ENCODE measurements at places on chromosomes 11 and 22. TPM values are rescaled to one million over a fixed set of nuclear protein-coding genes. Genes with fewer than 3 reads are reported as not detected.
A peak's percentile ranks its signal among the peaks of the same experiment; 100 is the strongest.

DNA sequence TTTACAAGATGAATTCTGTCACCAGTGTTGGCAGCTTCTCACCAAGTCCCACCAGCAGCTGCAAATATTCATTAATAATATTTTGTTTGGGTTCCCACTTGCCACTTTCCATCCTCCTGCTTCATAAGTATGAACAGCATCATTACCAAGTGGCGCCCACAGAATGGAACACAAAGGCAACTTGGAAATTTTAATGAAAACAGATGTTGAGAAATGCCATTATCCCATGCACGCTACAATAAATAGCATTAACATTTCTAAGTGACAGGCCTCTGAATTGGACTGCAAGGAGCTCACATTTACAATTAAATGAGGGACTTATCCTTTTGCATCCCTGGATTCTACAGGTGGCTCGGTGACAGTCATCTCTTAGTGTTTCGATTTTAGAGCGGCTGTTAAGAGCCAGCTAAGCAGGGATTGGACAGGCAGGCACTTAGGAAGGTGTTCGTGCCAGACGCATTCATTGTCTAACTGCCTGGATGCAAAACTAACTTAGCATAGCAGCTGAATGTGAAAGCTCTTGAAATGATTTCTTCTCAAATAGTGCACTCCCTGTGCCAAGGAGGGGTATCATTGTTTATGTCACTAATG lies 170.3 kb downstream of the KIRREL3 start:
- H3K4me3 ChIP-seq, result no peak overlapping the region
- no peak for DNase-seq
- no peaks in the 10 kb centered on the region for H3K27me3 ChIP-seq
- no peak overlapping the region for H3K27ac ChIP-seq

DNA sequence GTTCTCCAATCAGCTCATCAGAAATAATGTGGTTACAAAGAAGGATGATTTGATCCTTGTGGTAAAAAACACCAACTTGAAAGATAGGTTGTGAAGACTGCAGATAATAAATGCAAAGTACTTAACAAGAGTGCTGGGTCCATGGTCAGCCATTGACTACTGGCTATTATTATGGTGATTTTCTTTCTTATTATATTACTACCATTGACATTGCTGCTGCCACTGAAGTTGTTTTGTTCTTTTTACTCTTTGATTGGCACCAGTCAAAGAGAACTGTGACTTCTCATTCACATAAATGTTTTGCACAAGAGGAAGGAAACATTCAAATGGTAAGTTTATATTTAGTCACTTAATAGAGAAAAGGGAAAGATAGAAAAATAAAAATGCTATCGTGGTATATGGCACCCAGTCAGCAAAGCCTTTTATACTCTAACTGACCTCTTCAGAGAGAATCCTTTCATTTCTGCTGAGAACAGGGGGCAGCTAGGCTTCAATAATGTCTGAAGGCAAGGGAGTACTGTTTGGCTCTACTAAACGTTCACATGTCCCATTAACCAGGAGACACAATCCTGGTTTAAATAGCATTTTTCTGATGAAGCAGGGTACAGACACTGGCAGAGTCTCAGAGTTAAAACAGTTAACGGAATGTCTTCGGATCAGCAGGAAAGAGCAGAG lies 64.8 kb downstream of the LRRC4C start:
- H3K4me1 ChIP-seq, result no peaks in the 10 kb centered on the region
- no peak for DNase-seq
- H3K27ac ChIP-seq, result no peak overlapping the region
- H3K36me3 ChIP-seq, result no peaks in the 10 kb centered on the region

Gene MS4A3
- total RNA-seq, result not detected

Gene HTATIP2
- total RNA-seq, result 9.6 TPM

DNA sequence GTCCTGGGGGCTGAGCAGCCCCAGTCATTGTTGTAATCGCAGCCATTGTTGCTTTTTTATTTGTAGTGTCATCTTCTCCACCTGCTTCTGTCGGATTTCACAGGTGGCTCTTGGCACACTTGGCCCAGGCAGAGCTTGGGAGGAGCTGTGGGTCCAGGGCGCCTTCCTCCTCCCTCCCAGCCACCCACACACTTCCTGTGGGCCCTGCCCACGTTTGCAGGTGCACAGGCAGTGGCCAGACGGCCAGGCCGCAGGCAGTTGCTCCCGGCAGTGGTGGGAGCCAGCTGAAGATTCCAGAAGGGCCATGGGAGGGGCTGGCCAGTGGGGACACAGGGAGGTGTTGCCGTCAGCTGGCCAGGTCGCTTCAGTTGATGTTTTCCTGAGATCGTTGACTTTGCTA lies 1191.9 kb downstream of the BRD1 start:
- no peak overlapping the region for H3K4me3 ChIP-seq
- no peak overlapping the region for H3K27ac ChIP-seq
- no peaks in the 10 kb centered on the region for H3K36me3 ChIP-seq
- H3K27me3 ChIP-seq, result no peaks in the 10 kb centered on the region
- H3K4me1 ChIP-seq, result no peaks in the 10 kb centered on the region

- no peak overlapping the region for H3K27ac ChIP-seq
- H3K36me3 ChIP-seq, result no peaks in the 10 kb centered on the region
- H3K4me1 ChIP-seq, result no peaks in the 10 kb centered on the region
- H3K4me3 ChIP-seq, result no peak overlapping the region
Measured at GRCh38 chr11:26285608-26286007, 46.3 kb upstream of the ANO3 start.

DNA sequence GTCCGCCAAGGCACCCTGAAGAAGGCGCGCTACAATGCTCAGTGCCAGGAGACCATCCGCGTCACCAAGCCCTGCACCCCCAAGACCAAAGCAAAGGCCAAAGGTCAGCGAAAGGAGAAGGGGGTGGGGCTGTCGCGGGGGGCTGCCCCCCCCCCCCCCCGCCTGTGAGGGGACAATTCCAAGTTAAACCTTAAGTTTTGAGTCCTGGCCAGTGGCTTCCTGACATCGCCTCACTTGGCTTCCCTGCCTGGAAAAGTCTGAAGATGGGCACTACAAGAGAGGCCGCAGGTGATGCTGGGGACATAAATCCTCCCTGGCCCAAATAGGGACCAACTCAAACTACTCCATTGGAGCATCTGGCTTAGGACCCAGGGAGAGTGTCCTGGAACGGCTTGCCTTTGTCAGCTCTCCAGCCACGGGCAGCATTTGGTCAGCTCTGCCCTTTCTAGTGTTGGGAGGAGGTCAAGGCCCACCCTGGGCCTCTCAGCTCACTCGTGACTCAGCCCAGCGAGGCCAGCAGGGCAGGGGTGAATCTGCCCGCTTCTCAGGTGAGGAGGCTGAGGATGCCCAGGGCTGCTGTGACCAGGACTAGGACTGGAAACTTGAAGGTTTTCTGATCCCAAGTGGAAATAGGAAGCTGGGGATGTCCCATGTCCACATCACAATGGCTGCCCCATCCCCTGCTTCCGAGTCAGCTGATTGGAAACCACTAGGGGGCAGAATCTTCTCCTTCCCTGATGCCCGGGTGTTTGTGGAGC lies 1.4 kb downstream of the MDK start:
- H3K36me3 ChIP-seq, result no peaks in the 10 kb centered on the region
- H3K4me1 ChIP-seq, result no peaks in the 10 kb centered on the region
- no peak for DNase-seq

DNA sequence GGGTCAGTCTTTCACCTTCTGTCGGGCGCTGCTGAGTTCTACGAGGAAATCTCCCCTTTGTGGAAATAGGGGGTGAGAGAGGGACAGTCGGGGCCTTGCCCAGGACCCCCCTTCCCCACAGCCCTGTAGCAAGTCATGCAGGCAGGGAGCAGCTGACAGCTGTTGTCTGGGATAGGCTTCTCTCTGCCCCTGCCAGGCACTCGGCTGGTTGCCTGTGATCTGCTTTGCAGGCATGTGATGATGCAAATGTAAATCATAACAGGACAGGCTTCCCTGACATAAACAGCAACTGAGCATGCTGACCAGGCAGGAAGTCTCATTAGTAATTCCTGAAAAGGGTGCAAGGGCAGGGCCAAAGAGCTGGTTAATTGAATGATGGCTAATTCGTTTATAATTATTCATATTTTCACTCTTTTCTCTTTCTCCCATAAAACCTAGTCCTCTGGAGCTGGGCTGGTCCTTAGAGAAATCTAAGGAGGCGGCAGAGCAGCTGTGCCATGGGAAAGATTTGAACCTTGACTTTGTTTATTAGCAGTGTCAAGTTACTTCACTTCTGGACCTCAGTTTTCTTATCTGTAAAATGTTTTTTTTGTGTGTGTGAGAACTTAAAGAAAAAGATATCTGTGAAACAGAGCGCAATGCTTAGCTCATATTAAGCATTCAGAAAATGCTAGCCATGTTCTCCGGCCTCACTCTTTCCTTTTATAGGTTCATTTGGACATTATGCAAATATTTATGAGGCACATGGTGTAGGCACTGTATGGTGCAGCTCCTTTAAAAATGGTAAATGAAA lies 129.7 kb downstream of the LDLRAD3 start:
- no peak overlapping the region for H3K4me3 ChIP-seq
- no peaks in the 10 kb centered on the region for H3K27me3 ChIP-seq
- H3K4me1 ChIP-seq, result peaks cover 8% of the 10 kb centered on the region
- no peak overlapping the region for H3K27ac ChIP-seq

Gene P2RY2
- total RNA-seq, result 0.98 TPM

Gene CNIH2
- total RNA-seq, result 1.2 TPM

DNA sequence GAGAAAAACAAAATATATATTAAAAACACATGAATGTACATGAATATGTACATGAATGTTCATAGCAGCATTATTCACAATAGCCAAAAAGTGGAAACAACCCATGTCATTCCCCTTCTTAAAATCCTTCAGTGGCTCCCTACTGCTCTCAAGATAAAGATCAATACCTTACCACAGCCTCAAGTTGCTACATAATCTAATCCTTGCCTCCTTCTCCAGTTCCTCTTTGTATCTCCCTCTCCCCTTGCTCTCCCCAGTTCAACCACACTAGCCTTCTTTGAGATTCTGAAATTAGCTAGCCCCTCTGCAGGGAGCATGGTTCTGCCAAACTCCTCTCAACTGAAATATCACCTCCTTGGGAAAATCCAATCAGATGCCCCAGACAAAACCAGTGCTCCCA lies 28.1 kb downstream of the MTMR2 start:
- no peaks in the 10 kb centered on the region for H3K27me3 ChIP-seq
- H3K4me1 ChIP-seq, result peaks cover 4% of the 10 kb centered on the region
- H3K36me3 ChIP-seq, result no peaks in the 10 kb centered on the region
- no peak overlapping the region for H3K27ac ChIP-seq
- DNase-seq, result no peak

- H3K4me1 ChIP-seq, result no peaks in the 10 kb centered on the region
- H3K36me3 ChIP-seq, result no peaks in the 10 kb centered on the region
- DNase-seq, result no peak
Measured at GRCh38 chr11:18802381-18803257, 11.0 kb upstream of the PTPN5 start.

DNA sequence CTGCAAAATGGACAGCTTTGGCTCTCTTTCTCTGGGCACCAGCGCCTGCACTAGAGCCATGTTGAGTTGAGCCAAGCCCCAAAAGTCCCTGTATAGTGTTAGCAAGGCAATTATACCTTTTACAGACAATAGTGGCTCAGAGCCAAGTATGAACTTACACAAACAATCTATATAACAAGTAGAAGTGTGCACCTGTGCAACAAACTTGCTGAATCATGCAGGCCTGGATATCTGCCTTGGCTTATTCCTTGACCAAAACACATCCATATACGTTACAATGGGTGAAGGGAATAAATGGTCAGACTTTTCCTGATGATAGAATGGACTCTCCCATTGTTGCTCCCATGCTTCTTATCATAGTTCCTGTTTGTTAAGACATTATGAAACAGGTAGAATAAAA lies 3.8 kb upstream of the OR52I2 start:
- no peaks in the 10 kb centered on the region for H3K4me1 ChIP-seq
- H3K27me3 ChIP-seq, result no peaks in the 10 kb centered on the region
- no peak overlapping the region for H3K4me3 ChIP-seq
- no peaks in the 10 kb centered on the region for H3K36me3 ChIP-seq

DNA sequence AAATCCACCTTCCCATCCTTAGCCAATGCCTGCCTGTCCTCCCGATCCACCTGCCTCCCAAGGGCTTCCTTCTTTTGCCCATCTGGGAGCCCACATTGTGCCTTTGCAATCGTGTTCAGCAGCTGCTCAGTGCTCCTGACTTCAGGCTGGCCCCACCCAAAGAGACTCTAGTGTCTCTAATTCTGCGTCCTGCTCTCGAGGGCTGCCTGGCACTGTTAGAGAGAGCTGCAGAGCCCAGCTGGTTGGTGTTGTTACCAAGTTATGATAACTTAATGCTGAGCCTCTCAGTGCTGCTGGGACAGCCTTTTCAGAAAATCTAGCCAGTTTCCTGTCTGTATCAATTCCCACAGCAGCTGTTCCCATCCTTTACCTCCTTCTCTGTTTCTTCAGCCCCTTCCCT lies 69.1 kb downstream of the MICAL2 start:
- no peak for DNase-seq
- H3K27me3 ChIP-seq, result no peaks in the 10 kb centered on the region
- H3K4me1 ChIP-seq, result peaks cover 8% of the 10 kb centered on the region
- peak overlapping the region; percentile 52 for H3K27ac ChIP-seq
- no peak overlapping the region for H3K4me3 ChIP-seq

DNA sequence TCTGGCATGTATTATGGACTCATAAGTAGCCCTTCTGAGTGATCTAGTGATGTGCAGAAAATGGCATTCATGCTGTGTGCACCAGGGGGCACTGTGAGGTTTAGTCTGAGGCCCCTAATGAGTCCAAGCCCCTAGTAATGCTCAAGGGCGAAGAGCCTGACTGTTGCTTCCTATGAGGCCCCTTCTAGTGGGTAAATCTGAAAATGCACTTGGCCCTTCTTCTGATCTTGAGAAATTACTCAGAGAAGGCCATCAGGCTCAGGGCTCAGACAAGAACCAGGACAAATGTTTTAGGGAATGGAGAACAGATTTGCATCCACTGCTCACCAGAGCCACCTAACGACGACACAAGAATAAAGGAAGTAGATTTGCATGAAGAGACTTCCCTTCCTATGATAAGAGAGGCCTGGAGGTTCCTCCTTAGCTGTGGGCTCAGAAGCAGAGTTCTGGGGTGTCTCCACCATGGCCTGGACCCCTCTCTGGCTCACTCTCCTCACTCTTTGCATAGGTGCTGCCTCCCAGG lies 75.8 kb downstream of the GGTLC2 start:
- no peak for DNase-seq
- H3K27me3 ChIP-seq, result no peaks in the 10 kb centered on the region
- H3K27ac ChIP-seq, result no peak overlapping the region
- H3K4me3 ChIP-seq, result no peak overlapping the region

DNA sequence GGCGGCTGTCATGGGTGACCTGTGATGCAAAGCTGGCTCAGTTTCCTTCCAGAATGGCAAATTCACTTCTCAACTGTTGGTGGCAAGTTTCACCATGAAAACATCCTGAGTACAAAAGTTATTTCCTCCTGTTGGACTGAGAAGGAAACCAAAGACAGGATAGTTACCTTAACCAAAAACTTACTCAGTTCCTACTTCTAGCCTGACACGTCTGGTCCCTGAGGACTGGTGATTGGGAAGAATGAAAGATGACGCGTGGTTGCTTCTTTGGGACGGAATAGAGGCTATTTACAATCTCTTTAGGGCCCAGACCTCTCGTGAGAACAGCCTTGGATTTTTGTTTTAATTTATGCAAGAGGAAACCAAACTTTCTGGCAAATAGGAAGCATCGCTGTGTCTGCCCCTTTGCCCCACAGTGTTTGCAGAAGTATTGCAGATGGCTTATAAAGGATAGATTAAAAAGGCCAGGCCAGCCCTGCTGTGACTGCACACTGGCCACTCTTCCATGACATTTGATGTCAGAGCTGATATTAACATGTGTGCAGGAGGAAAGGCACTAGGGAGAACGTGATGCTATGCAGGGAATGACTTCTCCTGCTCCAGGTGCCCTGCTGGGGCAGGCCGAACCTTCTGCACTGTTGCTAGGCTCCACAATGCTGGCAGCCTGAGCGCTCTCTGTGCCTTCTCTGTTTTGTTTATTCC lies 7.6 kb downstream of the VPS26B start:
- no peaks in the 10 kb centered on the region for H3K27me3 ChIP-seq
- DNase-seq, result no peak
- H3K4me3 ChIP-seq, result no peak overlapping the region
- H3K4me1 ChIP-seq, result peaks cover 10% of the 10 kb centered on the region

Measured in pancreas (tissue), 10 donors.